CD4-positive, alpha-beta memory T cell (primary cell): ENCODE measurements at places on chromosomes 6 and 20.
A peak's percentile ranks its signal among the peaks of the same experiment; 100 is the strongest.

DNA sequence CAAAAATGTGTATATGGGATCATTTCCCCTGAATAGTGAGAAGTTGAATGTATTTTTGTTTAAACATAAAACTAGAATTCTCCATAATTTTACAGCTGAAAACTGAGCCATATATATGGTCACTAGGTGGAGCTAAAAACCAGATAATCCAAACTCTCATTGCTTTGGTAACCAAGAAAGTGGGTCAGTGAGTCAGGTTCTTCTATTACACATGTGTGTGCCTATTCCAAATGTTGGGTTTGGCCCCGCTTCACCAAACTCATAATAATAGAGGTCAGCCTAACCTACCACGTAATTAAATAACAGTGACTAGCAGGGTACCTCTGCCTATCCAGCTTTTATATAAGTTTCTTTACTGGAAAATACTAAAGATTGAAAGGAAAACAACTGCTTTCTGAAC is 19.3 kb upstream of the RNGTT start:
- no peak for DNase-seq

DNA sequence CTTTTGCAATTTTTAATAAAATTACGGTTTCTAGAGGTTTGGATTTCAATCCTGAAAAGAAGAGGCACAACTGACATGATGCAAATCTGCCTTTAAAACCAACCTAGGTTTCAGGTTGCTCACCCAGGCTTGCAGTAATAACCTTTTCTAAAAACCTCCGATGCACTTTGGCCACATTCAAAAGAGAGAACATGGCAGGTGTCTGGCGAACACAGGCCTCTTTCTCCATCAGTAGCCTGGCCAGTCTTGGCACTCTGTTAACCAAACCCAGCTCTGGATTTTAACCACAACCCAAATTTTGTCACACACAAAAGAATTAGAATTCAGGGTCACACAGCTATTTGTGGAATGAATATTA is 55.8 kb upstream of the MAFB start:
- no peak for DNase-seq

GRCh38 chr20:46607849-46608497 is 43.3 kb downstream of the SLC13A3 start:
- no peak for DNase-seq

GRCh38 chr6:21489826-21490225 is 103.7 kb upstream of the SOX4 start:
- no peak for DNase-seq

- DNase-seq, result no peak
Measured at GRCh38 chr20:38499366-38499765, 26.7 kb downstream of the RALGAPB start.

GRCh38 chr6:138339024-138339423 is 38.7 kb upstream of the SMIM28 start:
- no peak for DNase-seq

- DNase-seq, result no peak
Measured at GRCh38 chr6:1502041-1502440, 107.7 kb upstream of the FOXC1 start.

- peak; percentile 77 for DNase-seq
Measured at GRCh38 chr6:31737991-31738979, 1.5 kb upstream of the MSH5 start.

DNA sequence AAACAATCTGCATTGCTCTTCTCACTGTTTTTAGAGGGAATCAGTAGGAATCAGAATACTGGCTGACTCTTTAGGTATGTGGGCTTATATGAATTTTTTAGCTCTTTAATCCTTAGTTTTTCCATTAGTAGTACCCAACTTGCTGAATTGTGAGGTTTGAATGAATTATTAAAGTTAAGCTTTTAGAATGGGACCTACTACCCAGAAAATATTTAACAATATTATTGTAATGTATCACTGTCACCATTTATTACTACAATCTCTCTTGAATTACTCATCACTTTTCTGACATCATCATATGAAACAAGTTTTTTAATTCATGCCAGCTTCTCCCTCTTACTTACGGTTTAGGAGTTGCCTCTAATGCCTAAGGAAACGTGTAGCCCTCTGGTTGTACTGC is 212.7 kb downstream of the BCKDHB start:
- DNase-seq, result no peak

DNA sequence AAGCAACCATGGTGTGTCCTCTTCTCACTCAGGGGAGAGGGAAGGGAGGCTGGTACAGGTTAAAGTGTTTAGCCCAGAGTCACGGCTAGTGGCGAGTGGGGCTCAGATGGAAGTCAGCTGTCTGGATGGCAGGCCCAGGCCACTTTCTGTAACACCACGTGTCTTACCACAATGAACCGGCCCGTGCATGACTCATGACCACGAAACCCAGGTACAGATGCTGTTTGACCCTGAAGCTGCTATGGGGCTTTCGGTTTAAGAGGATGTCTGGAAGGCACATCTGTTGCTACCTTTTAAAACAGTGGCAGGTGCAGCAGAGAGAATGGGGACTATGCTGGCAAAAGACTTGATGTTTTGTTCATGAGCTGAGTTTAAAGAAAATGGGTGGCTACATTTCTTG is 36.5 kb upstream of the MPC1 start:
- peak; percentile 82 for DNase-seq

- DNase-seq, result peak; percentile 28
Measured at GRCh38 chr20:53750827-53751619, 157.4 kb upstream of the ZNF217 start.

GRCh38 chr20:37516811-37517750 is 4.0 kb upstream of the NNAT start:
- DNase-seq, result no peak

DNA sequence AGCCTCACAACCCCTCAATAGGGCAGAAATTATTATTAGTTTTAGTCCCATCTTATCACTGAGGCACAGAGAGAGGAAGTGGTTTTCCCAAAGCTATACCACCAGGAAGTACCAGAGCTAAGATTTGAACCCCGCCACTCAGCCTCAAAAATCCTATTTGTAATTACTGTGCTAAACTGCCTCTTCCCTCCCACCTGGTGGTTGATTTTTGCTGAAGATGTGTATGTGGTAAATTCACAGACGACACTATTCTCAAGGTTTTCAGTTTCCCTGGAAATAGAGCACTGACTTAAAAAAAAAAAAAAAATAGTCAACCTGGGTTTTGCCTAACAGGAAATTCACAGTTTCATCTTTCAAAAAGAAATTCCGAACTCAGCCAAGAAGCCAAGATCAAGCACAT is 57.9 kb downstream of the TSHZ2 start:
- DNase-seq, result peak; percentile 13

DNA sequence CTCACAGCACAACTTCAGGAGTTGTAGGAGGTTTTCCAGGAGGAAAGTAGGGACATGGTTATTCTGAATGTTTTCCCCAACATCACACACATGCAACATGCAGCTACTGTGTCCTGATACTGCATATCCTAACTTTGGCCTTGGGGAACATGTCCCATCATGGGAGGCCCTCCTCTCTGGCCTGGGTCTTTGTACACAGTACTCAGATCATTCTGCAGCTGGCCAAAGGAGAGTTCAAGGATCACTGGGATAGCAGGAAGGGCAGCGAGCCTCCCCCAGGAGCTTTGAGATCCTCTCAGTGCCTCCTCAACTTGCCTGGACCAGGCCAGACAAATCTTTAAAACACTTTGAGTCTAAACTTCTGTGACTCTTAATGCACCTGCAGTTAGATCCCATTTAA is 12.9 kb downstream of the CASS4 start:
- DNase-seq, result no peak

DNA sequence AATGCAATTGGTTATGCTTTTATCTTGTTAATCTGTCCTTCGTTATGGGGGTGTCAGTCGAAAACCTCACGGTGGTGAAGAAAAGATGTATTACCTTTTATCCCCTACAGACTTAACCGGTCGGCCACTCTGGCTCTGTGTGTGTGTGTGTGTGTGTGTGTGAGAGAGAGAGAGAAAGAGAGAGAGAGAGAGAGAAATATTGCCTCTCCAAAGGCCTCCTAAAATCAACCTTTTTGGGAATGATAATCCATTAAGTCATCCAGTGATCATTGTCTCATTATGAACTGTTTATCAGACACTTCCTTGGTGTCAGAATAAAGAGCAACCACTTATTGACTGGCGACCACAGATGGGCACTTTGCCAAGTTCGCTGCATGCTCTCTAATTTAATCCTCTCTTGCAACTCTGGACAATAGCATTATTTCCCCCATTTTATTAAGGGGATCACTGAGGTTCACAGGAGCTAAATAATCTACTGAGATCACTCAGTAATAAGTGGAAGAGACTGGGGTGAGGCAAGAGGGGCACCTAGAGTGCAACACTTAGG is 30.7 kb downstream of the SLC35D3 start:
- no peak for DNase-seq

GRCh38 chr20:55253781-55254180 is 751.5 kb downstream of the CBLN4 start:
- DNase-seq, result no peak

DNA sequence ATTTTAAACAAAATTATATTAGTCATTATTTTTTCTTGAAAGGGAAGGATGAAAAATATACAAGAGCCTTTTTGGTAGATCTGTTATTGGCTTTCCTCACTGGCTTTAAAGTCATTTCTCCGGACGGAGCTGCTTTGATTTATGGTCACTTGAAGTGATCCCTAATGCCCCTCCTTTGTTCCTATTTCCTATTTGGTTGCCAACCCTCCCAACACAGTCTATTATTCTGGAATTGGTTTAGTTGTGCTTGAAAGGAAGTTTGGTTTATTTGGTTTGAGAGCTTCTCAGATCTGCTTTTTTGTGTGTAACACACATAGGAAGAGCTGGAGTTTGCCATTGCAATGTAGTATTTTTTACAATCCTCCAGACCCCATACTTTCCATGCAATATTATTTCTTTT is 347.9 kb downstream of the RFPL4B start:
- DNase-seq, result no peak

DNA sequence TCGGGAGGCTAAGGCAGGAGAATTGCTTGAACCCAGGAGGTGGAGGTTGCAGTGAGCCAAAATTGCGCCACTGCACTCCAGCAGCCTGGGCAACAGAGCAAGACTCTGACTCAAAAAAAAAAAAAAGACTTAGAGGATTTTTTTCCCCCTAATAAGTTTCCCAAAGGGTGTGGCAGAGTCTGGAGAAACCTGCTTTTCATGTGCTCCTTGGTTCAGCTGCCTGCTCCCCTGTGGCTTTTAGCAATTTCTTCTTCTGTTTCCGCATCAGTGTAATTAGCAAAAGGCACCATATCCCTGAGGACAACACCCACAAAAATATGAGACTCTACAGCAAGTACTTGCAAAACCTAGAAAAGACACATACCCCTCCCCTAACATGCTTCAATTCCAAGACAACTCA is 28.6 kb upstream of the ZNF133 start:
- no peak for DNase-seq

- no peak for DNase-seq
Measured at GRCh38 chr6:1498491-1499113, 109.2 kb downstream of the FOXF2 start.

- no peak for DNase-seq
Measured at GRCh38 chr20:24981790-24982189, 10.8 kb downstream of the APMAP start.

GRCh38 chr6:19289457-19289856 is 547.7 kb upstream of the ID4 start:
- DNase-seq, result no peak

- peak; percentile 16 for DNase-seq
Measured at GRCh38 chr6:17589406-17590096, 10.6 kb upstream of the FAM8A1 start.

DNA sequence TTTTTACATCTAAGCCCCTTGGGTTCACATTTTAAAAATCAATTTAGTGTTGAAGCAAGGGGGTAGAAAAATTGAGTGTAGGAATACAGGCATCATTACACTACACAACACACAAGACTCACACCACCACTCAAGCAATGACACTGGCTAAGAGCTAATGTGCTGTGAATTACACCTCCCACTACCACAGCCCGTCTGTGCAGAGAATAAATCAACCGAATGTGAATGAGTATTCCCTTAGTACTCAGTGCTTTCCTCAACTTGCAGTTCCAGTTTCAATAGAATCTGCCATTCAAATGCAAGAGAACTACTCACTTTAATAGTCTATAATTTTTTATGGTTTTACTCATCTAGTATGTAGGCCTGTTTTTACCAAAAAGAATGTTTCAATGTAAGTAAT is 114.4 kb downstream of the PDSS2 start:
- no peak for DNase-seq

DNA sequence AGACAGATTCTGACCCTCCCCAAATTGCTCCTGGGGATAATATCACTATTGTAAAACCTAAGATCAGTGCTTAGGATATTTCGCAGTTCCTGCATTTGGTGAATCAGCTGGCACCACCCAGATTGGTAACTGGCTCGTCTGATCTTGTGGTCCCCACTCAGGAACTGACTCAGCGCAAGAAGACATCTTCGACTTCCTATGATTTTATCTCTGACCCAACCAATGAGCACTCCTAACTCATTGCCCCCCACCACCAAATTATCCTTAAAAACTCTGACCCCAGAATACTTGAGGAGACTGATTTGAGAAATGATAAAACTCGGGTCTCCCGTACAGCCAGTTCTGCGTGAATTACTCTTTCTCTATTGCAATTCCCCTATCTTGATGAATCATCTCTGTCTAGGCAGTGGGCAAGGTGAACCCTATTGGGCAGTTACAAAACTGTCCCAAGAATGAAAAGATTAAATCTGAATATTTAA is 55.7 kb upstream of the PRND start:
- peak; percentile 56 for DNase-seq

GRCh38 chr6:148479497-148479896 is 136.9 kb downstream of the SASH1 start:
- no peak for DNase-seq

- DNase-seq, result no peak
Measured at GRCh38 chr6:5515200-5515599, 253.9 kb downstream of the FARS2 start.

DNA sequence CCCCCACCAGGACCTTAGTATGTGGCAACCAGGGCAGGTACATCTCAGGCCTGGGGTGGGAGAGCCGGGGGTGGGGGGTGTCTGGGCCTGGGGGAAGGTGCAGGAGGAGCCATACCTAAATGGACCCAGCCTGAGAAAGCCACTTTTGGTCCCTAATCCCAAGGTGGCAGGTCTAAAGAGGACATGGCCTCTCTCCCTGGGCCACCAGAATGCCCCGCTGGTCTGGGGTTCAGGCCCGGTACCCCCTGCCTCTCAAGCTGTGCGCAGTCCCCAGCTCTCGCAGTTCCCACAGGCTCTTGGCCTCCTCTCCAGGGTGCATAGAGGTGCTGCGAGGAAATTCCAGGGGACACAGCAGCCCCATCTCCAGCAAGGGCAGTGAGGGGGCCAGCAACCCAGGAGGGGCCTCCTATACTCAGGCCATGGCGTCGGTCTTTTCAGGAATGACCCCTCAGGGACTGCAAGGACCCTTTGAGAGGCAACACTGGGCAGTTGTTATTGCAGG is 1.1 kb upstream of the AVP start:
- no peak for DNase-seq
